ENCODE measurements at places on chromosomes 5 and 9.
A peak's percentile ranks its signal among the peaks of the same experiment; 100 is the strongest.

DNA sequence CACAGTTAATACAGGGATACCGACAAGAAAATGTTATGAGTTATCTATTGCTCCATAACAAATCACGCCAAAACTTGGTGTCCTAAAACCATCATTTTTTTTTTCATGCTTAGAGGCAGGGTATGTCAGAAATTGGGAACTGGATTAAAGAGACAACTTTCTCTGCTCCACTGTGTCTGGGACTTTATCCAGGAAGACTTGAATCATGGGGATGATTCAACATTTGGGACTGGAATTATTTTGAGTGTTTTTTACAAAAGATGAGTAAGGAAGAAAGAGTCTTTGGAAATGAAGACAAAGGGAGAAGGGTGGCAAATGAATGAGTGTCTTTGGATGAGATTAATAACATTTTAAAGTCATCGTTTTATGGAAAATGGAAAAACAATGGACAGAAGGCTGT, 1883.7 kb upstream of the C9orf72 start:
- DNase-seq, result no peak

- DNase-seq, result peak; percentile 21
Observed at GRCh38 chr9:101736717-101737116, 1.7 kb downstream of the GRIN3A start.

- DNase-seq, result no peak
Observed at GRCh38 chr9:32706004-32706724, 70.7 kb upstream of the TAF1L start.

- no peak for DNase-seq
Observed at GRCh38 chr5:61139094-61139873, 23.0 kb downstream of the SMIM15 start.

DNA sequence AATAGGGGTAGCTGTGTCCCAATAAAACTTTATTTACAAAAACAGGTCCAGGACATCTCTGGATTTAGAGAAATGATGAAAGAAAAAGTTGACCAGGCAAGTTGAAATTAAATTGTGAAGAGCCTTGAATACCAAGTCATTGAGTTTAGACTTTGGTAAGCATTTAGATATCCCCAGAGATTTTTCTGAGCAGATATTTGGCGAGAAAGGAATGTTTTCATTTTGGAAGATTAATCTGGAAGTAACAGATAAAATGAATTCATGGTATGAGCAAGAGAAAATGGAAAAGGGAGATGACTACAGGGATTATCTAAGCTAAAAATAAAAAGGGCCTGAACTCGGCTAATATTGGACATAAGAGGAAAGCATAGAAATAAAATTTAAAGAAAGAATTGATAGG, 157.6 kb downstream of the ACTL7B start:
- DNase-seq, result no peak

DNA sequence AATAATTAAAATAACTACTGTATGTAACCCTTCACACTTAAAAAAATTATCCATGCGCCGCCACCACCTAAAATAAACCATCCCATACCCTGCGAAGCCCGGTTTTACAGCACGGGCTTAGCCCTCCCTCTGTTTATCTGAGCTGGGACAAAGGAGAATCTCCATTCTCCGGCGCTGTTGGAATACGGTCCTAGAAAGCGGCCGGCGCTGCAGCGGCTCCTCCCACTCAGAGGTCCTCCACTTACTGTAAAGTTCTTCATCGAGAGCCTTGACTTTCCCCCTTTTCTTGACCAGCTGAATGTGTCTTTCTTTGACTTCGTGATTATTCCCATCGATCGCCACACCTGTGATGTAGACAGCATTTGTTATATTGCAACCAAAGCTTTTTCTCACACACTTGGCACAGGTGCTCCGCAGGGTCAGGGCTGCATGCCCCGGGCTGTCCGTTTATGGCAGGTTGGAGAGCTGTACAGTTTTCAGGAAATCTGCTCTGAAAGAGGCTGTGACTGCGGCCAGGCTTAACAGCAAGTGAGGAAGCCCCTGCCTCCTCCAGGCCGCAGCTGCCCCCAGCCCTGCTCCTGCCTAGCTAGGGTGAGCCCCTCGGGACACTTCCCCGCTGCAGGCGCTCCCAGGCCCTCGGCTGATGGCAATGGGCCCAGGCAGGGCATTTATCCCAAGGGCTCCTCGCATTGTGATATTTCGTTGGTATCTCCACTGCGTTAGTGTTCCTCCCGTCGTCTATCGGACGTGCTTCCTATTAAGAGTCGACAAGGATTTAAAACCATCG, 16.7 kb downstream of the GFPT2 start:
- no peak for DNase-seq

DNA sequence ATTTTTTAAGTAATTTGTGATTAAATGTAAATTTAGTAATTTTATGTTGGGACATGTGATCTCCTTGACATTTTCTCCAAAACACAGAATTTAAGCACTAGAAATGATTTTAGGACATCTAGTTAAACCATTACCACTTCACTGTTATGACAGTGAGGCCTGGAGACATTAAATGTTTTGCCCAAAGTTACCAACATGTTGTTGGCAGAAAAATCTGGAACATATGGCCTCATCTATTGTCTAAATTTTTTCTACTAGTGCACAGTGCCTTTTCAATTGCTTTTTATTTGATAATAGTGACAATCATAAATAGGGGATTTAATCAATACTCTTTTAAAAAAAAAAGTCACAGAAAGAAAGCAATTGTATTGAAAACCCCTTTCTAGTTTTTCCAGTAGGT, 45.6 kb downstream of the PIK3R1 start:
- no peak for DNase-seq

GRCh38 chr5:172123269-172123692, 64.7 kb downstream of the STK10 start:
- DNase-seq, result no peak

- no peak for DNase-seq
Observed at GRCh38 chr9:114902786-114903524, 27.4 kb downstream of the TNFSF8 start.

DNA sequence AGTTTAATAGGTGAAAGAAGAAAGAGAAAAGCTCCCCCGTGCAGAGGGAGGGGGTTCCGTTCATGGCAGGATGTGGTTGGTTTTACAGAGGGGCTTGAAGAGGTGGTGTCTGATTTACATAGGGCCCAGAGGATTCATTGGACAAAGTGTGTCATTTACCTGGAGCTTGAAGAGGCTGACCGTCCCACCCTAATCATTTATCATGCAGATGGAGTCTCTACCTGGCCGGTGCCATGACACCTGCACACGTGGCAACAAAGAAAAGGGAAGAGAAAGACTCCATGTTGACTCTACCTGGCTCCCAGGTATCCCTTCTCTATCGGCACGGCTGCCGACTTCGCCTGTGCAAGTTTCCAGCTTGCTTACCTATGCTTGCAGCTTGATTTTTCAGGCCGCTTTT, 35.3 kb upstream of the PRRC2B start:
- DNase-seq, result no peak

DNA sequence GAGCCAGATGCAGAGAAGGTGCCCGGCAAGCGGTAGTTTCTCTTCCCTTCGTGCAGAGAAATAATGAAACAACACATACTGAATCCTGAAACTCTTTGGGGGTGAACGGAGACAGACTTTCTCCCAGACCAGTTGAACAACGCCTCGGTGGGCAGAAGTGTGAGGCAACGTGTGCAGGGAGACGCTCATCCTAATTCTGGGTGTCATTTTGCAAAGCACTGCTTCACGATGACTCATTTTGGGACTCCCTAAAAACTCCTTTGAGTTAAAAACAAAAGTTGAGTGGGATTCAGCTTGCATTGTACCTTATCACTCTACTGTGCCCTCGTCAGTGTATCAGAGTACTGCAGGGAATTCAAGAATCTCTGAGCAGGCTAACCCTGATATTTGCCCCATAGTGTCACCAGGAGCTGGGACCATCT, 3.5 kb upstream of the NEK6 start:
- no peak for DNase-seq

DNA sequence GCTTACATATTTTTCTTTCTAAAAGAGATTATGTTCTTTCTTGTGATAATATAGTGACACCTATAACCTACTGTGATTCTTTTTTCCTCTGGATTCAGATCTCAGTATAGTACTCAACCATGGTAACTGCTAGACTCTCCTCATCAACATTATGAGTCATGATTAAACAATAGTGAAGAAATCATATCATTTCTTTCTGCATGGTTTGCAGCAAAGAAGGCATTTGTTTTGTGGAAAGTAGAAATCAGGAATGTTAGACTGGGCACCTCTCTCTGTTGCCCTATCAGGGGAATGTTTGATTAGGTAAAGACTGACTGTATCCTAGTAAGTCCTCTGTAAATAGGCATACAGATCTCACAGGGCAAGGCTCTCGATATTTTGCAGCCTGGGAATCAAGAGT, 25.6 kb upstream of the SMC2 start:
- DNase-seq, result no peak

DNA sequence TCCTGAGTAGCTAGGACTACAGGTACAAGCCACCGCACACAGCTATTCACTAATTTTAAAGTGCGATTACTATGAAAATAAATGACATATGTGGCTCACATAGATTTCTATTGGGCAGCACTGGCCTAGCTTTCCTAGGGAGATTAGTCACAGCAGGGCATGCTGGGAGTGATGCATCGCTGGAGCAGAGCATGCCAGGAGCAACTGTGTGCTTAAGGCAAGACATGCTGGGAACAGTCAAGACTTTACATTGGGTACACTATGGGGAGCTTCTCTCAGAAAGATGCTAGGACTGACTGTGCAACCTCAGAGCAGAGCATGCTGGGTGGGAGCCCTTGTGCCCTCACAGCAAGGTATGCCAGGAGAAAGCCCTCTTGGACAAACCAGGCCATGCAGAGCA, 9.3 kb downstream of the ST6GALNAC6 start:
- no peak for DNase-seq

DNA sequence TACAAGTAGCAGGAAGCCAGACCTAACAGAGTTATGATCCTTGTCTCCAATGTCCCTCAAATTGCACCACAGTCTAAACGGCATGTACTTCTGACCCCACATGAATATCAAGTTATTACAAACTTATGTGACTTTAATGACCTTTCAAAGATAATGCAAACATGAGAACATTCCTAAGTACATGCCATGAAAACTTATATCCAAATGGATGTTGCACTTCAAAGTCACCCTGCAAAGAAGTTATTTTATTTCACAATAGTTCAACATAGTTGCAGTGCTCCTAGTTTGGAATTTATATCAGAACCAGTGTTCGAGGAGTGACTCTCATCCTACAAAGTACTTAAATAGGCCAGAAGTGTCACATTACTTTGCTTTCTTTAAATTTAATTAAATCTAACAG, 41.2 kb upstream of the ITGA1 start:
- DNase-seq, result no peak

GRCh38 chr5:52107210-52107905, 680.4 kb upstream of the ITGA1 start:
- no peak for DNase-seq

GRCh38 chr9:84921175-84921574, 251.6 kb downstream of the NTRK2 start:
- no peak for DNase-seq

DNA sequence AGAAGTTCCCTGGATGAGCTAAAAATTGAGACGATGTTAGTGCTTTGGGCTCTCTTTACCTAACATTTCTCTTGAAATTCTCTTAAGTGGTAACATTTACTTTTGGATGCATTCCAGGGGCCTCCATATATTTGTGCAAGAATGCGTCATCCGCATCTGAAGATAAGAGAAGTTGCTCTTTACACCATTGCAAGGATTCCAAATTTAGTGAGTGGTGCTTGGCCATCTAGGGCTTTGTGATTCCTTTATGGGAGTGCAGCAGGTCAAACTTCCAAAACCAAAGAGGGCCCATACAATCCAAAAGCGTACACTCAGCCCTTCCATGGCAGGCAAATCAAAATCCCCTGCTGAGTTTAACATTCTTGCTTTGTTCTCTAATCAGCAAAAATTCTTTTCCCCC, 102.0 kb upstream of the DMAC1 start:
- DNase-seq, result no peak

DNA sequence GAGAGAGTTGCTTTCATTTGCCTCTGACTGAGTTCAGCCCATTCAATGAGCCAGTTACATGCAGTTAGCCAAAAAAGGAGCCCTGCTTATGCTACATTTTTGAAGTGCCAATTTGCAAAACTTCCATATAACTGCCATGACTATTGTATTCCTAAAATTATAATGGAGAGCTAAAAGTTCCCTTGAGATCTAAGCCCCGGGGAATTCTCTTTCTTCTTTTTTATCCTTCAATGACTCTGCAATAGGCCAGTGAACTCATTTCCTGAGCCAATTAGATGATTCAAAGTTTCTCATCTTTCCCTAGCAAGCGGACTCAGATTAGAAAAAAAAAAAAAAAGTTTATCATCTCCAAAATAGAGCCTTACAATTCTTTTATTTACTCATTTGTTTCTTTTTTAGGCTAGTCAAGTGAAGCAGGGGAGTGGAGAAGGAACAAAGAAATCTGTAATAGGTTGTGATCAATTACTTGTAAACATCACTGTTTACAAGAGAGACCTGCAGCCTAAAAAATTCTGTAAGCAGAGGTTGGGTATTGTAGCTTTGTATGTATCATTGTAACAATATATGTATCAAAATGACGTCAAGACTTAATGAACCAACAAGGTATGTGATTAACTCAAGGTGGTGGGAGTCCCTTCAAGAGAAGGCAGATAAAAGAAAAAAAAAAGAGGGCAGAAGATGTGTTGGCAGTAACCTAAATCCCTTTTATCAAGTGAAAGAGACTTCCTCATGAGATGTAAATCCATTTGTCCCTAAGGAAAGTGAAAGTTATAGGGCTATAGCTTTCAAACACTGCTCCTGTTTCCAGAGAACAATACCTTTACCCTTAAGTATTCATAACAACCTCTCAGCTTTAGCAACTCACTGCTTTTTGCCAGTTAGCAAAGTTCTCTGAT, 48.7 kb upstream of the HOMER1 start:
- DNase-seq, result no peak

DNA sequence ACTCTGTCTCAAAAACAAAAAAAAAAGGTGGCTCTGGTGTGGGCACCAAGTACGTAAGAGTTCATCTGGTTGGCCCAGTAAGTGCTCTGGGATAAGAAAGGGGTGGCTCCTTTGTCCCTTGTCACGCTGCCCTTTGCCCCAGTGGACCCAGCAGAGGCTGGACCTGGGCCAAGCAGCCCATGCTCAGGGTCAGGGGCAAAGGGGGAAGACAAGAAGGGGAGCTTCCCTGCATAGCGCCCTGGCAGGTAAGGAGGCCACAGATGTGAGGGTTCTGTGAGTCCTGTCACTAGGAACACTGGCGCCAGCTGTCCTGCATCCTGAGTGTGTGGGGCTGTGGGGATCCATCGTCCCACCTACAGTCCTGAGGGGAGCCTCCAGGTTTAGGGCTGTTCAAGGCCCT, 65.3 kb downstream of the GADD45G start:
- no peak for DNase-seq

DNA sequence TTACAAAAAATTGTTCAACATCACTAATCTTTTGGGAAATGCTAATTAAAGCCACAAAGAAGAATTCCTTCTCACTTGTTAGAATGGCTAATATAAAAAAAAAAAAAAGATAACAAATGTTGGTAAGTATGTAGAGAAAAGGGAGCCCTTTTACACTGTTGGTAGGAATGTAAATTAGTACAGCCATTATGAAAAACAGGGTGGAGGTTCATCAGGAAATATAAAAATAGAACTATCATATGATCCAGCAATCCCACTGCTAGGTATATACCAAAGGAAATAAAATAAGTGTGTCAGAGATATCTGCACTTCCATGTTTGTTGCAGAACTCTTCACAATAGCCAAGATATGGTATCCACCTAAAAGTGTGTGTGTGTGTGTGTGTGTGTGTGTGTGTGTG, 83.5 kb upstream of the RGMB start:
- no peak for DNase-seq

Data from NCI-H510A (cell line).